ENCODE measurements at places on chromosomes 3 and 15. TPM values are rescaled to one million over a fixed set of nuclear protein-coding genes. Genes with fewer than 3 reads are reported as not detected.

PSTPIP1 gene
- polyA plus RNA-seq, result 1.3 TPM

LSG1 gene
- polyA plus RNA-seq, result 46.8 TPM

CNTN4 gene
- 0.29 TPM for polyA plus RNA-seq

FAH gene
- polyA plus RNA-seq, result 20.7 TPM

UCN2 gene
- 0.12 TPM for polyA plus RNA-seq

SGO1 gene
- polyA plus RNA-seq, result 0.03 TPM

SERINC4 gene
- polyA plus RNA-seq, result 0.93 TPM

KBTBD12 gene
- 17.3 TPM for polyA plus RNA-seq

ANO10 gene
- 12.0 TPM for polyA plus RNA-seq

GOLIM4 gene
- polyA plus RNA-seq, result 8.6 TPM

BUB1B gene
- 0.42 TPM for polyA plus RNA-seq

ZIC4 gene
- 1.00 TPM for polyA plus RNA-seq

- no peak for DNase-seq
These were observed 29.7 kb downstream of the PLXND1 start for GRCh38 chr3:129576514-129577352.

GRCh38 chr3:52503788-52504424, 8.8 kb downstream of the STAB1 start:
- no peak for DNase-seq

- DNase-seq, result no peak
These were observed 22.1 kb upstream of the CRBN start for GRCh38 chr3:3201611-3202010.

DNA sequence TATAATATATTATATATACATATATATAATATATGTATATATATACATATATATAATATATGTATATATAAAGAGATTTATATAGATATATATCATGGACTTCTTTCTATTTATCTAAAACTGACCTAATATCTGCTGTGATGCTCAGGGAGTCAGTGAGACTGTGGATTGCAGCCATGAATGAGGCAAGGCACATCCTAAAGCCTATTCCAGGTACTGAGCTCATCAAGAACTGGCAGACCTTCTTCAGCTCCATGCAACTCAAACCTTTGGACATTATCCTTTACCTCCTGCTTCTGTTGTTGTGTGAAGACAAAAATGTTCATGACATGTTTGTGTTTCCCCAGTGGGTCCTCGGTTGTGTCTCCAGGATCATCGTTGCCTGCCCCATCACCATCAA, 7.7 kb upstream of the LPP start:
- DNase-seq, result no peak

GRCh38 chr3:43152649-43153048, 46.8 kb upstream of the POMGNT2 start:
- no peak for DNase-seq

DNA sequence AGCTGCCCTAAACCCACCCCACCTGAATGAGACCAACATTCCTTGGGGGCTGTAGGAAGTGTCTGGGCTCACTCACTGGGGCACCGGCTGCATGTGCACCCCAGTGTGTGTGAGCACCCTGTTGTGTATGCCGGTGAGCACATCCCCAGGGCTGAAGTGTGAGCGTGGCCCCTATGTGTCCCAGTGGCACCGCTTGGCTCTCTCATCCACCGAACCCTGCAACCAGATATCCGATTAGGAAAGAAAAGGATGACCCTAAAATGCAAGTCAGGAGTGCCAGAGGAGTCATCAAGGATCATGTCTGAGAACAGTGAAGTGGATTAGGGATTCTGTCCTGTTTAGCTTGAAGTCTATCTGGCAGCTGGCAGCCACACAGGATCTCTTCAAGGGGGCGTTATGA, 84.0 kb upstream of the ALDH1L1 start:
- no peak for DNase-seq

- no peak for DNase-seq
These were observed 49.1 kb upstream of the ABHD2 start for GRCh38 chr15:89039142-89039541.

- DNase-seq, result no peak
These were observed 4.6 kb upstream of the EPB42 start for GRCh38 chr15:43225201-43225949.

DNA sequence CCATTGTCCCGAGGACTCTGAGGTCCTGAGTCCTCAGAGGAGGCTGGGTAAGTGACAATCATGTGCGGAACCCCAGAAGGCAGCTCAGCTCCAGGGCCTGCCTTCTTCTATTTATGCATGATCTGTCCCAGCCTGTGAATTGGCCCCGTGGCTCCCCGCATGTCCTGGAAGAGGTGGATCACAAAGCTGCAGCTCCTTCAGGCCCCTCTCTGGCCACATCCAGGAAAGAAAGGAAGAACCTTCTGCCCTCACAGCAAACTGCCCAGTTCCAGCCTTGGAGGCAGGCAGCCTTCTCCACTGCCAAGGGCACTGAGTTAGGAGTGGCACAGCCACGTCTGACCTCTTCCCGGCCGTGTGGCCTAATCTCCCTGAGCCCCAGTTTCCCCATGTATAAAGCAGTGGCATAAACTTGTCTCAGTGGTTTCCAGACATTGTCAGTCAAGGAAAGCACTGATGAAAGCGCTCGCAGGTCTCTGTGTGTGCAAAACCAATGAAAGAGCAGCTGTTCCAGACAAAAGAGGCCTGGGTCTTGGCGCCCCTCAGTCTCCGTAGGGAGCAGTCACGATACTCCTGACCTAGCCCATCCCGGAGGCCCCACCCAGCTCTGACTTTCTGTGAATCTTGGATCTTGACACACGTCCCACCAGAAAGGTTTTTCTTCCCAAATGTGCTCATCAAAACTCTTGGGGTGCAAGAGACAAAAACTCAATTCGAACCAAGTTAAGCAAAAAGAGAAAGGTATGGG, 497.3 kb downstream of the SHQ1 start:
- DNase-seq, result no peak

- DNase-seq, result no peak
These were observed 126.7 kb upstream of the EOMES start for GRCh38 chr3:27848826-27849225.

GRCh38 chr3:4986175-4986781, 7.0 kb downstream of the BHLHE40 start:
- DNase-seq, result no peak

- DNase-seq, result no peak
These were observed 114.3 kb downstream of the TGFBR2 start for GRCh38 chr3:30720586-30721313.

DNA sequence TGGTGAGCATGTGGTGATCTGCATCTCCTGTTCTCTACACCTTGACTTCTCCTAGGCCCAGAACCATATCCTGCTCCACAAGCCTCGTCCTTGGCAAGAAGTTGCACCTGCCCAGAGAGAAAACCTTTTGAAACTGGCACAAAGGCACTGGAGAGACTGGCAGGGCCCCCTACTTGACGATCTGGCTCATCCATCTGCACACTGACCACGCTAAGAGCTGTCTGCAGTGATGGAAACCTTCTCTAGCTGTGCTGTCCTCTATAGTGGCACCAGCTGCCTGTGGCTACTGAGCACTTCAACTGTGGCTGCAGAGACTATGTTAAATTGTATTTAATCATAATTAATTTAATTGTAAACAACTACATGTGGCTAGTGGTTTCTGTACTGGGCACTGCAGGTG, 26.2 kb upstream of the SRP14 start:
- no peak for DNase-seq

- DNase-seq, result no peak
These were observed 348.3 kb downstream of the CGGBP1 start for GRCh38 chr3:87710511-87710910.

- DNase-seq, result no peak
These were observed 32.2 kb downstream of the LRTM1 start for GRCh38 chr3:54895613-54896012.

GRCh38 chr3:170111147-170111771, 70.3 kb downstream of the PHC3 start:
- no peak for DNase-seq

- DNase-seq, result no peak
These were observed 426.4 kb downstream of the NLGN1 start for GRCh38 chr3:173823911-173824460.

DNA sequence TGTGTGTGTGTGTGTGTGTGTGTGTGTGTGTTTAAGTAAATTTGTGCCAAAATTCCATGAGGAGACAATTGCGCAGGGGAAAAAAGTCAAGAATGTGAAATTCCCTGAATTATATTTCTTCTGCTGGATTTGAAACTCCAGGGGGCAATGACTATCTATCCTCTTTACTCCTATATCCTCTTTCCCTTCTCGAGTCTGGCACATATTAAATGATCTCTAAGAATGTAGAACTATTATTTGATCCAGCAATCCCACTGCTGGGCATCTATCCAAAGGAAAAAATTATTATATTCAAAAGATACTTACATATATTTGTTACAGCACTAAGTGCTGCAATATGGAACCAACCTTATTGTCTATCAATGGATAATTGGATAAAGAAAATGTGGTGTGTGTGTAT, 350.1 kb upstream of the ADAMTS9 start:
- DNase-seq, result no peak

DNA sequence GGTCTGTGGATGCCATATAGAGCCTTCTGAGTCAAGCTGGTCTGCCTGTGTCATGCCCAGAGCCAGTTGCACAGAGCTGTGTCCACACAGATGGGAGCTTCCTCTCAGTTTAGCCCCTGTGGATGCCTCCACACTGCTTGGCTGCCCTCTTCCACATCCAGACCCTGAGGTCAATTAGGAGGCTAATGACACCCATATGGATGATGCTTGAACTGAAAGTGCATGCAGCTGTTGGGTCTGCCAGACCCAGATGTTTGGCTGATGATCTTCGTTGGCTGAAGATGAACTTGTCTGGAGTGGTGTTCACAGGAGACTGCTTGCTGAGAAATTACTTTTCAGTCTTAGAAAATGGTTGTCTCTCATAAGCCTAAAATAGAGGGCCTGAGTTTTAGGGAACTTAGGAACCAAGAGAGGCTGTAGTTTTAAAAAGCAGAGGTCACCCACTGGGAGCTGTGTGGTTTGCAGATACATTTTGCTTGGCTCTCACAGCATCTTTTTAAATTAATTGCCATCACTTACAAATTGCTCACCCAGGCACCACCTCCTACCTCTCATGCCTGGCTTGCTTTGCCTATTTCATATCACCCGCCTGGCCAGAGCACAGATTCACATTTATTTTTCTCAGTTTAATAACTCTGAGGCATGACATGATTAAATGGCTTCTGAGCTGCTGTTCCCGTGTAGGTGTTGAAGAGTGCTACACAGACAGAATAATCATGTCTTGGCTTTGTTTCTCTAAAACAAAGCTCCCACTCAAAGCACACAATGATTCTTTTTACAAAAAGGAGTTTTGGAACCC, 176.1 kb downstream of the MINAR1 start:
- no peak for DNase-seq

DNA sequence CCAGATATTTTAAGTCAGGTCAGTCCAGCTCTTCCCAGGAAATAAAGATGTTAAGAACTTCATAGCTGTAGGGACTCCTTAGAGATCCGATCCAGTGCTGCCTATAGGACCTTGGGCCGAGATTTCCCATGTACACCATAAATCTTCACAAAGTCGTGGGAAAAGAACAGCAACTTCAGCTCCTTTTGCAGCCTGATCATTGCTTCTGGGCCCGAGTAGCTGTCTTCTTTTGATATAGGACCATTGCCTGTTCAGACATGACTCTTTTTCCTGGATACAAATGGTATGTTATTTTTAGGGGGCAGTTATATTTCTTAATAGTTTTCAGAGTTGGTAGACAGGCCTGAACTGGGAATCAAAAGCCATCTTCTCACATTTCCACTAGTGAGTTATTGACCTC, 20.5 kb downstream of the IL1RAP start:
- no peak for DNase-seq

DNA sequence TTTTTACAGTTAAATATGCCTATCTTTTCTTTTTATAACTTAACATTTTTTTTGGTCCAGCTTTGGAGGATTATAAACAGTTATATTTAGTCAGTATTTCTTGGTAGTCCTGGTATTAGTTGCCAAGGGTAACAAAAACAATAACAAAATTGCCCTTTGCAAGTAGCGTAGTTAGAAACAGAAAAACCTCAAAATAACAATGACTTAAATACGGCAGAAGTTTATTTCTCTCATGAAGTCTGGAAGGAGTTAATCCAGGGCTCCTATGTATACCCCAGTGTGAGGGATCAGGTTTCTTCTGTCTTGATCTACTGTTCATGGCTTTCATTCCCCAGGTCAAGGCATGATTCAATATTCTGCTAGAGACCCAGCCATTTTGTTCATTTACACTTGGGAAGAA, 14.1 kb upstream of the MYH15 start:
- DNase-seq, result no peak

- no peak for DNase-seq
These were observed 30.4 kb downstream of the SPRED1 start for GRCh38 chr15:38283010-38283409.

- DNase-seq, result no peak
These were observed 49.9 kb downstream of the ACAD9 start for GRCh38 chr3:128929364-128929763.

DNA sequence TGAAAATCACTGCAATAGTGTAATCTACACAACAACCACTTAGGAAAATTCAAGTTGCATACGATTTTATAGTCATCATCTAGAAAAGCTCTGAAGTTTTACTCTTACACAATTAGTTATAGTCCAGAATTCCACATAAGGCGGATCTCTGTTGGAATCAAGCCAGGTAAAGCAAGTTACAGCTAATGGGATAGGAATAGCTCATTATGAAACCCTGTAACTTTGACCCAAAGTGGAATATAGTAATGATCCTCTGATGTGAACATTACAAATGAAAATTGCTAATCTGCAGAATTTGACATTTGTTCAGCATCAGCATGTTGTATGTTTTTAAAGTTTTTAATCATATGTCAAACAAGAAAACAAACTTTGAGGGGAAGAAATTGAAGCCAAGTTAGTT, 4.4 kb downstream of the CERS3 start:
- DNase-seq, result no peak

GRCh38 chr15:72184165-72184811, 13.3 kb downstream of the GRAMD2A start:
- DNase-seq, result peak; percentile 44

GRCh38 chr15:99057697-99058420, 47.0 kb upstream of the SYNM start:
- no peak for DNase-seq

GRCh38 chr3:108420926-108421325, 89.5 kb downstream of the MYH15 start:
- DNase-seq, result no peak

GRCh38 chr3:82834098-82834497, 1072.7 kb upstream of the GBE1 start:
- DNase-seq, result no peak

Measured in psoas muscle (tissue), 8 donors.